Urinary bladder (tissue), 4 donors: ENCODE measurements at places on chromosomes 5 and 9. TPM values are rescaled to one million over a fixed set of nuclear protein-coding genes. Genes with fewer than 3 reads are reported as not detected.

DNA sequence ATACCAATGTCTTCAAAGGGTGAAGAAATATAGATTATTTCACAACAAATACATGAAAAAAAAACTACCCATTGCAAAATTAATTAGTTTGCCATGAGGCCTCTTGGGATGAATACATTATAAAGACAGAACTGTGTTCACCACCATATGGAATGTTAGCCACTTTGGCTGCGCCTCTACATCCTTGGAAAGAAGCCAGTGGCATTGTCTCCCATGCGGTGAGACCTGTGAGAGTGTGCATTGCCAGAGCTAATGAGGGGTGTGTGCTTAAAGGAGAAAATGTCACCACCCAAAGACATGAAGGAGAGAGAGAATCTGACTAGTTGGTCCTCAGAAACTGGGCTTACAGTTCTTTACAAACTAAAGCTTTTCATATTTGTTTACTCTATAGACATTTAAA lies 110.6 kb downstream of the PLPPR1 start:
- DNase-seq, result no peak

DNA sequence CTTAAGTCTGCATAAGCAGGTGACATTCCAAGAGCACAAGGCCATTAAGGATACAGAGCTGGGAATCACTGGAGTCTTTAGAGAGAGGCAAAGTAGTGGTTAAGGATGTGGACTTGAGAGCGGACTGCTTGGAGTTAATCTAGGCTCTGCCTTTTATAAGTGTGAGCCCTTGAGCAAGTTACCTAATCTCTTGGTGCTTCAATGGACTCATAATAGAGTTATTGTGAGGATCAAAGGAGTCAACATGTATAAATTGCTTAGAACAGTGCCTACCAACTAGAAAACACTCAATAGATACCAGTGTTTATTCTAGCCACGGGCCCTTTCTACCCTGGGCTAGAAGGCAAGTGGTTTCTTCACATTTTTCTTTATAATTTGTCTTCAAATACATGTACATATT lies 819.4 kb downstream of the NR2F1-AS1 start:
- no peak for DNase-seq

DNA sequence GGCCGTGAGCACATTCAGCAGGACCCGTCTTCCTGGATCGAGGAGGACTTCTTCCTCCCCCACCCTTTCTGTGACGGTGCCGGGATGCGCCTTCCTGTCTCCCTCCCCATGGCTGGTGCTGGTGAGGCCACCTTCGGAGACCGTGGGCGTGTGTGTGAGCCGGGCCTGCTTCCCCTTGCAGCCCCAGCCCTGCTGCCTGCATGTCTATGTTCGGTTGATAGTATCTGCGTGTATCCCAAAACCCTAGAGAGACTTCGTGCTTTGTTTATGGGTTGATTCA lies 12.8 kb downstream of the CEP72 start:
- no peak for DNase-seq

DNA sequence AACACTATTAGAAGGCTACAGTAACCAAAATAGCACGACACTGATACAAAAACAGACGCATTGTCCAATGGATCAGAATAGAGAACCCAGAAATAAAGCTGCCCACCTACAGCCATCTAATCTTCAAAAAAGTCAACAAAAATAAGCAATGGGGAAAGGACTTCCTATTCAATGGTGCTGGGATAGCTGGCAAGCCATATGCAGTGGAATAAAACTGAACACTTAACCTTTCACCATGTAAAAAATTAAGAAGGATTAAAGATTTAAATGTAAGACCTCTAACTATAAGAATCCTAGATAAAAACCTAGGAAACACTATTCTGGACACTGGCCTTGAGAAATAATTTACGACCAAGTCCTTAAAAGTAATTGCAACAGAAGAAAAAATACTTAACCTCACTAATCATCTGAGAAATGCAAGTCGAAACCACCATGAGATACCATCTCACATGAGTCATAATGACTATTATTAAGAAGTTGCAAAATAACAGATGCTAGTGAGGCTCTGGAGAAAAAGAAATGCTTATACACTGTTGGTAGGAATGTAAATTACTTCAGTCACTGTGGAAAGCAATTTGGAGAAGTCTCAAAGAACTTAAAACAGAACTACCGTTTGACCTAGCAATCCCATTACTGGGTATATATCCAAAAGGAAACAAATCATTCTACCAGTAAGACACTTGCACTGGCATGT lies 203.3 kb upstream of the CDH9 start:
- peak; percentile 40 for DNase-seq

DNA sequence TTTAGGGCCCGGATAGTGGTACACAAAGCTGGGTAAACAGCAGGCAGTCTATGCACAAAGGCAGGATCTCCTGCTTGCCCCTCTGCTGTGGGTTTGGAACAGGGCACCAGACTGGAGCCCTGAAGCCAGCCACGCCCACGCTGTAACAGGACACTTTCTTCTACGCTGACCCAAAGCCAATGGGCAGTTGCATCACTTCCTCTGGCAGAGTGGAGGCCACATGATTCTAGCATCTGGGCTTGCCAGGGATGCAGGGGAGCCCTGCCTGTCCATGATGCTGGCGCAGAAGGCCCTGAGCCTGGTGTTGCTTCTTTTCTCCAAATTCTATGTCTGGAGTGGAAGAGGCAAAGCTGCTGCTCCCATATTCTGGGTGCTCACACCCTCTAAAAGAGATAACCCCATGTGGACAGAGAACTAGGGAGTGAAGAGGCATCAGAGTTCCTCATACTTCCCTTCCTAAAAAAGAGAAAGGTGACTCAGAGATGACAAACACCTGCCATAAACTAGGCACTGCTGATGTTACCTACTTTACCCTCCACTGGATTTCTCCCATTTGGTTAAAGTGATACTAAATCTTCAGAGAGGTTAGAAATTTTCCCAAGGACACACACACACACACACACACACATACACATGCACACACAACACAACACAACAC lies 260.3 kb upstream of the KLF4 start:
- no peak for DNase-seq

Gene CCNI2
- 1.4 TPM for polyA plus RNA-seq

- DNase-seq, result no peak
Measured at GRCh38 chr5:14195588-14195987, 52.4 kb downstream of the TRIO start.

Gene PDE6A
- polyA plus RNA-seq, result 0.01 TPM

- DNase-seq, result no peak
Measured at GRCh38 chr5:177985430-177986040, 10.5 kb downstream of the PROP1 start.

GRCh38 chr5:149039506-149039905 lies 23.4 kb downstream of the SH3TC2 start:
- no peak for DNase-seq

Gene SLCO6A1
- not detected for polyA plus RNA-seq

GRCh38 chr9:110464321-110464720 lies 115.2 kb downstream of the SVEP1 start:
- no peak for DNase-seq

GRCh38 chr9:75892216-75892911 lies 1.9 kb downstream of the PCSK5 start:
- no peak for DNase-seq

Gene PCDHGA10
- polyA plus RNA-seq, result 1.6 TPM

Gene RFESD
- polyA plus RNA-seq, result 3.7 TPM

DNA sequence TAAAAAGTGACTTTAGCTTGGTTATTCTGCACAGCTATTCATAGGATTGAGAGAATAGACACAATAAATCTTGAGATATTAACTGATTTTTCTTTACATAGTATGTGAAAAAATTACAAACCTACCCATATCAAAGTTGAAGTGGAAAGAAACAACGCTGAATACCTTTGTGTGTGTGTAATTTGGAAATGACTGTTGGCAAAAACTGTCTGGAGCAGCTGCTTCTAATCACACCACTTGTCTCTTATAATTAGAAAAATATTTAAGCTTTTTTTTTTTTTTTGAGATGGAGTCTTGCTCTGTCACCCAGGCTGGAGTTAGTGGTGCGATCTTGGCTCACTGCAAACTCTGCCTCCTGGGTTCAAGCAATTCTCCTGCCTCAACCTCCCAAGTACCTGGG lies 110.8 kb upstream of the POC5 start:
- DNase-seq, result no peak

Gene CBY3
- polyA plus RNA-seq, result 0.11 TPM

- DNase-seq, result no peak
Measured at GRCh38 chr9:6052293-6052919, 37.0 kb upstream of the RANBP6 start.

DNA sequence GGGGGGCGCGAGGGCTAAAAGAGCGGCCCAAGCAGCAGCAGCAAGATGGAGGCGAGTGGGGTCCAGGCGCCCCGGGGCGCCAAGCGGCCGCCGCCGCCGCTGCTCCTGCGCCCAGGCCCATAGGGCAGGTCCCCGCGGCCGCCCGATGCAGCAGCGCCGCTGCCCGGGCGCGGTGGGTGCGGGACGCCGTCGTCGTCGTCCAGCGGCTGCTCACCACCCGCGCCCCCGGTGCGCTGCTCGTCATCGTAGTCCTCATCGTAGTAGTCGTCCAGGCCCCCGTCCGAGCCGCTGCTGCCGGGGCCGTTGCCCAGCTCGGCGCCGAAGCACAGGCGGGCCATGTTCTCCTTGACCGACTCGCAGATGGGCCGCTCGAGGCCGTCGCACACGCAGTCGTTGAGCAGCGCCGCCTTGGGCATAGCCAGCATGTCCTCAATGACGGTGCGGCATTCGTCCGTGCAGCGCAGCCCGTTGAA lies 1.5 kb downstream of the GAS1 start:
- no peak for DNase-seq

DNA sequence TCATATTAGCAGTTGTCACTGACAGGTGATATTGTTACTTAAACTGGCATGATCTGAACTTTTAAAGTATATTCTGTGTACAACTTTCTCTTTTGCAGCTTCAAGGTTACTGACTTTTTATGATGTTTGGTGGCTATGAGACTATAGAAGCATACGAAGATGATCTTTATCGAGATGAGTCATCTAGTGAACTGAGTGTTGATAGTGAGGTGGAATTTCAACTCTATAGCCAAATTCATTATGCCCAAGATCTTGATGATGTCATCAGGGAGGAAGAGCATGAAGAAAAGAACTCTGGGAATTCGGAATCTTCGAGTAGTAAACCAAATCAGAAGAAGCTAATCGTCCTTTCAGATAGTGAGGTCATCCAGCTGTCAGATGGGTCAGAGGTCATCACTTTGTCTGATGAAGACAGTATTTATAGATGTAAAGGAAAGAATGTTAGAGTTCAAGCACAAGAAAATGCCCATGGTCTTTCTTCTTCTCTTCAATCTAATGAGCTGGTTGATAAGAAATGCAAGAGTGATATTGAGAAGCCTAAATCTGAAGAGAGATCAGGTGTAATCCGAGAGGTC lies 5.9 kb downstream of the ZCCHC7 start:
- DNase-seq, result no peak

- DNase-seq, result no peak
Measured at GRCh38 chr5:175701797-175702196, 43.9 kb downstream of the HRH2 start.

DNA sequence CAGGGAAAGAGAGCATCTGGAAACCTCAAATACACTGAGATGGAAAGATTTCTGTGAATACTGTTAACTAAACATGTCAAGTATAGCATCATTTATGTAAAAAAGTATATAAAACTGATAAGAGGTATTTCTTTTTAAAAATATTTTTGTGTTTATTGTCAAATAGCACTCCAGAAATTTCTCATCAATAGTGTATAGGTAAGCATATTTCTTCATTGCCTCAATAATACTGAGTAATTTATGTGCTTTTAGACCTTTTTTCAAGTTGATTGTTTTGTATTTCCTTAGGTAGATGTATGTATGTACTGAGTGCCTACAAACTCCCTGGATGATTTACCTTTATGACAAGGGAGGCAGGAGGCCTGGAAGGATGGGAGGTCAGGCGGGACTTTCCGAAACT lies 196.3 kb downstream of the ROR2 start:
- no peak for DNase-seq

- DNase-seq, result no peak
Measured at GRCh38 chr5:116502138-116502537, 72.5 kb downstream of the SEMA6A start.

Gene IFNE
- 0.29 TPM for polyA plus RNA-seq

DNA sequence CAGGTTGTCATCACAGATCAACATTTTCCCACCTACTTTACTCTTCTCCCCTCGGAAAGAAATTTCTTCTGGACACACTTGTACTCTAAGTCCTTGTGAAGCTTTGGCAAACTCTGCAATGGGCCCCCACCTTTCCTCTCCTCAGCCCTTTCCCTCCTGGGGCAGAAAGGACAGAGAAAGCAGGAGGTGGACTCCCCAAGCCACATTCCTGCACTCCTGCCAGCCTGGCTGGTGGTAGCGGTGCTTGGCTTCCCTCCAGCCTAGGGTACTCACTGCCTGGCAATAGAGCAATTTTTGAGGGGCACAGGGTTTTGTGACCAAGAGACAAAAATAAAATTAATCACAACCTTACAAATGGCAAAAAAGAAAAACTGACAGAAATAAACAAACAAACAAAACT lies 451.4 kb downstream of the ZSWIM6 start:
- no peak for DNase-seq

GRCh38 chr9:100186356-100186755 lies 87.3 kb downstream of the INVS start:
- DNase-seq, result no peak

Gene FSD1L
- 1.7 TPM for polyA plus RNA-seq

- no peak for DNase-seq
Measured at GRCh38 chr5:61951295-61951694, 354.7 kb upstream of the KIF2A start.

- DNase-seq, result no peak
Measured at GRCh38 chr5:174314261-174314660, 268.8 kb downstream of the NSG2 start.

Gene INSL6
- not detected for polyA plus RNA-seq

GRCh38 chr5:55714339-55714738 lies 2.2 kb upstream of the SLC38A9 start:
- no peak for DNase-seq

DNA sequence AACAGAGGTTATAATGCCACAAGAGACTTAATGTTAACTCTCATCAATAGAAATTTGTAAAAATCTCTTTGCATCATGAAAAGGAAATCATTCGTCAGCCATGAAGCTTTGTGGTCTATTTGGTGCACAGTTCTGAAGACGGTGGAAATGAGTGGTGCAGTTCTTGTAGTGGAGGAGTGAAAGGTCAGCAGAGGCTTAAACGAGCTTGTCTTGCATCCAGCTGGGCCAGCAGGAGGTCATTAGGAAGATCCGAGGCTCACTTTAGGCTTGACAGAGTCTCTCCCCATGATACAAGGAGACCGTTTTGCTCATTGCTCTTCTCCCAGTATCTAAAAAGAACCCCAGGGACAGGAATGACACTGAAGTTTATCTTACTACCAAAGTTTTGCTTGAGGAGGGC lies 440.8 kb downstream of the BNC2 start:
- DNase-seq, result no peak

DNA sequence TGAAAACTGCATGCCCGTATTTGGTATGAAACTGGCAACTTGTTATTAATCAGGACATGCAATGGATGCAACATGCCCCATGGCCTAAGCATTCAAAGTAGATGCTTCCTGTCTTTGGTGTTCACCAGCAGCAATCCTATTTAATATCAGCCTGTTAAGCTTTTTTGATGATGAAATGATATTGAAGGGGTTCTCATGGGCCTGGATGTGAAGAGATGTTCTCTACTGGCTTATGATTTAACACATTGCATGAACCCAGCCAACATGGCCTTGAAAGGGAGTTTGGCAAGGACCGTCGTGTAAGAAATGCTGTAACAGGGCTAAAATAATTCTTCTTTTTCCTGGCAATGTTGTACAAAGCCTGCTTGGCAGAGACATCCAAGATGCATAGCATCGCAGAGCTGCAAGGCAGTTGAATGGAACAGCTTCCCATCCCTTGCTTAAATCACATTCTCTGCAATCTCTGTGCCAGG lies 111.2 kb downstream of the SMARCA2 start:
- DNase-seq, result no peak

Gene ANKRD18B
- 0.43 TPM for polyA plus RNA-seq

Gene CNOT8
- polyA plus RNA-seq, result 49.8 TPM
